ENCODE measurements at places on chromosomes 11 and 22.

DNA sequence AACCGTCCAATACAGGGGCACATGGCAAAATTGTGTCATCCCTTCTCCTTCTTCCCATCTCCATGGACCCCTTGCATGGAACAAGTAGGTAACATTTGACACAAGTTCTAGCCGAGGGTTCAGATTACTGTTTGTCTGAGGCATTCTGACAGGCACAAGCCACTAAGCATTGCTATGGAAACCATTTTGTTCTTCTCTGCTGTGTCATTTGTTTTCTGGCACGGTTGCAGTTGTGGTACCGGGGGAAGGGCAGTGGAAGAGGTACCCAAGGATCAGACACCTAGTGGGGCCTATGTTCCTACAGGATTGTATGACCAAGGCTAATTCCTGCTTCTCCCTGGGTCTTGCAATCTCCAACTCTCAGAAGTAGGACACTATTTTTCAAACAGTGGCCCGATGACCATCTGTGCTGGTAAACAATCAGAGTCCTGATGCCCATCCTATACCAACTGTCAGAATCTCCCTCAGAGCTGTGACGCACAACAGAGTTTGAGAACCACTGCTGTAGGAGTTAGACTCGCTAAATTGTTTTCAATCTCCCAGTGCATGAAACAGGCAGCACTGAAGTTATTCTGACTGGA, 69.3 kb downstream of the KCNC1 start:
- no peak for DNase-seq

DNA sequence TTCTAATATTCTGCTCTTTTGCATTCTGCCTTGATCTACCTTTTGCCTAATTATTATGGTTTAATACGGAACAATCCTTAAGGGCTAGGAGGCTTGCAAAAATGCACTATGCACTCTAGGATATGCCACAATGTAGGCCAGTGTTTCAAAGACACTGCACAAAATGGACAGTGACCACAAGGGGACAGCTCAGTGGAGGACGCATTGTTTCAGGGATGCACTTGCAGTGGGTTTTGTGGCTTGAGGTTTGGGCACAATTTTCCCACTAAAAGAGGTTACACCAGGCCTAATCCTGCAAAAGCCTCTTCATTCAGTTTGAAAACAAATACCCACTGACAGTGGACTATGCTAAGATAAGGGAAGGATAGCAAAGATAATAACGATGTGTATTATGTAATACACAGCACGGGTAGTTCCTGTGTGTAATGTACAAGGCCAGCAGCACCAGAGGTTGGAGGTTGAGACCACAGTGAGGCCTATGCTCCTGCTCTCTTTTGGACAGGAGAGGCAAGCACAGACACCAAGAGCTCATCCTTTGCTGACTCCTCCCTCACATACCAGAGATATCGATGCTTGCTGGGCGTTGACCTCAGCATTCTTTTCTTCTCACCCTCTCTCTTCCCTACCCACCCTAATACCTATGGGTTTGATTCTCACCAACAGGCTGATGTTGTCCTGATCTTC, 12.7 kb downstream of the MAP6 start:
- DNase-seq, result no peak

DNA sequence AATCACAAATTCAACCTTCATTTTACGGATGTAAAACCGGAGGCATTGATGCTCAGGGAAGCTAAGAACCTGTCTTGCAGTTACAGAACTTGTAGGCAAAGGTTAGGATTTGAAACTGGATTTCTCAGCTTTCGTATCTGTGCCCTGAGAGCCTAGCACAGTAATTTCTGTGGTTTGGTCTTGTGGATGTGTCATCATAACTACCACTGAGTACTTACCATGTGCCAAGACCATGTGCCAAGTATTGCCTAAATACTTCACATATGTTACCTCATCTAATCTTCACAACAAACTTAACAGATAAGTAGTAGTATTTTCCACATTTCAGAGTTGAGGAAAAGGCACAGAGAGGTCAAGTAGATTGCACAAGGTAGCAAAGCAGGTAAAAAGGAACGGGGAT, 140.7 kb downstream of the NXPE2 start:
- DNase-seq, result no peak

DNA sequence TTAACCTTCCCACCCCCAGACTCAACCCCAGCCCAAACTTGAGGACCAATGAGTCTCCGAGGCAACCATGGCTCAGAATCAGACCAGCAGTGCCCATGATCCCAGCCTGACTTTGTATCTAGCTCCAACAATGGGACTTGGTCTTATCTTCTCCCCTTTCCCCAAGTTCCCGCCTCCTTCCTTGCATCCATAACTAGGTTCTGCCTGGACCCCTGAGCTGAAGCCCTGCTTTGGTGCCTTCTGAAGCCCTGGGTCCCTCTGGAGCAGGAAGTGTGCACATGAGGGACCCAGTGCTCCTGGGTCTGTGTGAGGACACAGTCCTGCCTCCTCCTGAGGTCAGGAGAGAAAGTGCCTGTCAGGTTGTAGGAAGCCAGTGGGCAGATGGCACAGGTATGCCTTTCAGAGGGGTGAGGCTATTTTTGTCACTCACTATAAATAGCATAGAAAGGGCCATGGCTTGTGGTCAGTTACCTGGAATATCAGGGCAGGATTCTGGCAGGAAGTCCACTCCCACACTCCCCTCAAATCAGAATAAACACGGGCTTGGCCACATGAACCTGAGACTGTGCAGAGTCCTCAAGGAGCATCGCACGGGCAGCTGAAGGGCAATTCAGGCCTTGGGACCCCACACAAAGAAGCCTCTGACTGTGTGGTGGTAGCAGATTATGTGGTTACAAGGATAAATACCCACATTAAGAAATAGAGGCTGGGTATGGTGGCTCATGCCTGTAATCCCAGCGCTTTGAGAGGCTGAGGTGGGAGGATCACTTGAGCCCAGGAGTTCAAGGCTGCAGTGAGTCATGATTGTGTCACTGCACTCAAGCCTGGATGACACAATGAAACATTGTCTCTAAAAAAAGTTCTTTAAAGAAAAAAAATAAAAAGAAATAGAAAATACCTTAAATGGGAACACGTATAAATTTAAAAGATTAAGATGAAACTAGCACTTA, 27.4 kb downstream of the RCN1 start:
- no peak for DNase-seq

- no peak for DNase-seq
Observed at GRCh38 chr11:97743205-97743742, 1277.5 kb upstream of the CNTN5 start.

DNA sequence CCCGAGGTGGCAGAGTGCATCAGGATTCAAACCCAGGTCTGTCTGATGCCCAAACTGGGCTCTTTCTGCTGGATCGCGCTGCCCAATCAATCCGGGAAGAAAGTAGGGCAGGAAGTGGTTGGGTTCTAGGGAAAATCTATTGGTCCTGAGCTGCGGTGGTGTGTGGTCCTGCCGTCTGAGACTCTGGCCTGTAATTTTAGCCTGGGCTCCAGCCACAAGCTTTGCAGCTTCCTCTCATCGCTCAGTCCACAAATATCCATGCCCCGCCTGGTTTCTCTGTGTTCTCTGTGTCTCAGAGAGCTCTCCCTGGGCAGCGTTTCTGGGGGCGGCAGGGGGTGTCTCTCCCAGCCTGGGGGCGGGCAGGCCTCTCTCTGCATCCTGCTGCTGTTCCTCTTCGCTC, 18.7 kb downstream of the CACNG2 start:
- no peak for DNase-seq

- no peak for DNase-seq
Observed at GRCh38 chr11:115581871-115582639, 77.8 kb upstream of the CADM1 start.

DNA sequence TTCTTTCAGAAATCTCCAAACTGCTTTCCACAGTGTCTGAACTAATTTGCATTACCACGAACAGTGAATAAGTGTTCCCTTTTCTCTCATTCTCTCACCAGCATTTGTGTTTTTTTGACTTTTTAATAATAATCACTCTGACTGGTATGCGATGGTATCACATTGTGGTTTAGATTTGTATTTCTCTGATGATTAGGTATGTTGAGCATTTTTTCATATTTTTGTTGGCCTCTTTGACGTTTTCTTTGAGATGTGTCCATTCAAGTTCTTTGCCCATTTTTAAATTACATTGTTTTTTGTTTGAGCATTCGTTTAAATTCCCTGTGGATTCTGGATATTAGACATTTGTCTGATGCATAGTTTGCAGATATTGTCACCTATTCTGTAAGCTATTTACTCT, 1639.6 kb upstream of the TENM4 start:
- DNase-seq, result no peak

DNA sequence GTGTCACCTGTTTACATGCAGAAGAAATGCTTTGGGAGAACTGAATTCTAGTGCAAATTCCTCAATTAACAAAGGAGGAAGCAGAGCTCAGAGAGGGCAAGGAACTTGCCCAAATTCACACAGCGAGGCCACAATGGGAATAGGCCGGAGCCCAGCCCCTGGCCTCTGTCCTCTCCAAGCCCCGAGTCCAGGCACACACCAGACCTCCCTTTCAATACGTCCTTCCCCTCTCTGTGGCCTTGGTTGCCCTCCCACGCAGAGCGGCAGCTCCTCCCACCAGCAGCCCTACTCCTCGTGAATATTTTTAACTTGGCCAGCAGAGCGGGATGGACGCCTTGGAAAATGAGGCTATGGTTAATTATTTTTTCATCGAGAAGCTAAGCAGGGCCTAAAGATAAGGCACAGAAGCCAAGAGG, 1.6 kb upstream of the CARD10 start:
- DNase-seq, result no peak

DNA sequence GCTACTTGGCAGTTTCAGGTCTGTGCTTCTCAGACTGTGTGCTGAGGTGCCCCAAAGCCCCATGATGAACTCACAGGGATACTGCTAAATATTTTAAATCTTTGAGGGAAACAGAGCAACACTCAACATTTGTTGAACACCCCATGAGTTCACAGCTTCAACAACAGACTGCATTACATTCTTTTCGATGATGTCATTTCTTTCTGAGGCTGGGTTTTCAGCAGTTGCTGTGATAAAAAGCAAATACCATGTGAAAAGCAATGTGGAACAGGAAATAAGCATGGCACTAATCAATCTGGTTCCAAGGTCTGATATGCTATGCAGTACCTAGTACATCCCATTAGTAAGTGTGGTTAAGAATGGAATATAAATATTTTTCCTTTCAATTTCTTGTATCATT, 82.7 kb downstream of the RPL27A start:
- DNase-seq, result no peak

DNA sequence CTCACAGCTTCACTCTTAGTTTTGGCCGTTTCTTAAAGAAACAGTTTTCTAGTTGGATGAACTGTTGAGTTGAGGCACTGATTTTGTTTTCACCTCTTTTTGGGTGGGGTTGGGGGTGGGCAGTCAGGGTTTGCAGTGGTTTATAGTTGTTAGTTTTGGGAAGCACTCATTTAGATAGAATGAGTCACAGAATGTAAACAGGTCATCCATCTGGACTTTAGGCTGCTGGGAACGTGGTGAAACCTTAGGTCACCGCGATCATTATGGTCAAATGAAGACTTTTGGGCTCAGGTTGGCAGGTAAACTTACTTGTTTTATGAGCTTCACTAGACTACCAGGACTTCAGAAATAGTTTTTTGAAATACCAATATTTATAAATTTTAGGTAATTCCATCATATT, 48.4 kb downstream of the CSTPP1 start:
- DNase-seq, result no peak

GRCh38 chr11:45471266-45471665, 185.1 kb upstream of the SYT13 start:
- DNase-seq, result no peak

- no peak for DNase-seq
Observed at GRCh38 chr11:31026315-31026714, 343.2 kb downstream of the DCDC1 start.

DNA sequence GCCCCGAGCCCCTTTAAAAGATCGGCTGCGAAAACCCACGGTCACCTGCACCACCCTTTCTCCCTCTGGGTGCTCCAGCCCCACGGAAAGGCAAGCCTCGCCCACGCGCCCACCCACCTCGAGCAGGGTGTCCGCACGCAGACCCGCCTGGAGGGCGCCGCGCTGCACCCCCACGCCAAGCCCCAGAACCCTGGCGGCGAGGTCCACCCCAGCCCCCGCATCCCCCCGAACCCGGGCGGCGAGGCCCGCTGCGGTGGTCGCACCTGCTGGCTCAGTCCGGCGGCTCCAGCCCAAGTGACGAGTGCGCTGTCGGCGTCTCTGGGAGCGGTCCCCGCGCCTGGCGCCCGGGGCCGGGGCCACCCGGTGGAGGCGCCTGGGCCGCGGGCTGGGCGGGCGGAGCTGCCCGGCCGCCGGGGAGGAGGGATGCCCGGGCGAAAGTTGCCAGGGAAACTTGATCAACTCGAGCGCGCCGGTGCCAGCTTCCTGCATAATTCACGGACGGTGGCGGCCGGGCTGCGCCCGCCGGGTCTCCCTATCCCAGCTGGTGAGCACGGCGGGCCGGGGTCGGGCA, 1.1 kb downstream of the SHANK2 start:
- DNase-seq, result no peak

DNA sequence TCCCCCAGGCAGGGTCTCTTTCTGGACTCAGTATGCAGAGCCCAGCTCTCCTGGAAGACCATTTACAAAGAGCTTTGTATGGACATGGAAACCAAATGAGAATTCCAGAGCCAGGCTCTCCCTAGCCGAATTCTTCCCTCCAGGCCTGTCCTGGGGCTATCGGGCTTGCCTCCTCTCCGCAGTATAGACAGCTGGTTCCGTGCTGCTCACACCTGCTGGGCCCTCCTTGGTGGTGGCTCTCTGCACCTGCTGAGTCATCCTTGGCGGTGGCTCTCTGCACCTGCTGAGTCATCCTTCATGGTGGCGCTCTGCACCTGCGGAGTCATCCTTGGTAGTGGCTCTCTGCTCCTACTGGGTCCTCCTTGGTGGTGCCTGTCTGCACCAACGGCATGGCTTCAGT, 743.5 kb downstream of the BRD1 start:
- DNase-seq, result no peak

GRCh38 chr11:73152086-73152853, 10.2 kb upstream of the FCHSD2 start:
- DNase-seq, result no peak

- DNase-seq, result no peak
Observed at GRCh38 chr11:35316161-35316560, 103.2 kb downstream of the SLC1A2 start.

DNA sequence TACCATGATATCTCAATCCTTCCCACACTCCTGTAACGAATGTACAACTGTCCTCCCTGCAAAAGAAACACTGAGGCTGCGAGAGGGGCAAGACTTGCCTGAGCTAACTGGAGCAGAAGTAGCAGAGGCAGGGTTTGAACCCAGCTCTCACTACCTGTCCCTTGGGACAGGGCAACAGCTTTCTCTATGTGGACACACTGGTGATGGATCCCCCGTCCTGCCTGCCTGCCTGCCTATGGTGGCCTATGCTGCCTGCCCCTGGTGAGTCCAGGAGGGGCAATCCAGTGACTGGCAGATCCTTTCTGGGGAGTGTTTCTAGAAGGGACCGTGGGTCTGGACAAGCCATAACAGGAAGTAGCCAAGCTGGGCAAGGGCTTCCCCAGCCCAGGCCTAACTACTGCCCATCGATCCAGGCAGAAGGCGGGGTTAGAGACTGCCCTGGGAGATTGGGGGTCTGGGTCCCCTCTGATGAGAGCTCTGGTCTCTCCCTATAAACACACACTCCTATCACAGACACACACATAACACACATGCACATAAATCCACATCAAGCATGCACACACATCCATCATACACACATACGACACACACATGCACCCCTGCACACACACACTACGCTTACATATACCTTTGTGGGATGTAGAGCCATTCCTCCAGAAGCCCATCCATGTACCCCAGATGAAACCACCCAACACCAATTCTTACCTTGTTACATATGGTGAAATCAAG, 1.1 kb upstream of the EMID1 start:
- DNase-seq, result no peak

- DNase-seq, result no peak
Observed at GRCh38 chr22:49295851-49296560, 531.7 kb downstream of the BRD1 start.

All from stimulated activated CD4-positive, alpha-beta T cell treated with anti-CD3 and anti-CD28 coated beads, Interleukin-15, amount 100 ng/mL, for 1 hour (primary cell).